ENCODE measurements at places on chromosomes 7 and 10.
A peak's percentile ranks its signal among the peaks of the same experiment; 100 is the strongest.

DNA sequence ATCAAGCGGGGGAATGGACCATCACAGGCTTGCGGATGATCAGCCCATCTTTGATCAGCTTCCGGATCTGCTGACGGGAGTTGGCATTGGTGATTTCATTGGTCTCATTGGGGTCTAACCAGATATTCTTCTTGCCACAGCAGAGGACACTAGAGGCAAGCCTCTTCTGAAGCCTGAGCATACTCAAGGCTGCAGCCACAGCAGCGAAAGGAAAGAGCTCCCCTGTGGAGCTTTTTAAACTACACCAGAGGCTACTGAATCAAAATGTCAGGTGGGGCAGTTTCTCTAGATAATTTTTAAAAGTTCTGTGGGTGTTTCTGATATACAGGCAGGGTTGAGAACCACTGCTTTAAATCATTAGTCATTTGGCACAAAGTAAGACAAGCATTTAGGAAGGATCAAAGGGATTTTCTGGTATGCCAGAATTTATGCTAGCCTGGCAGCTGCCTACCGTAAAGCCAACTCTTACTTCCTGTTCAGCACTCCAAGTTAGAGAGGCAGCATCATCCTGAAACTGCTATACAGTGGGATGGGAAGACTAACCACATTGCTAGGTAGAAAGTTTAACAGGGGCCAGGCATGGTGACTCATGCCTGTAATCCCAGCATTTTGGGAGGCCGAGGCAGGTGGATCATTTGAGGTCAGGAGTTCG is 7.0 kb downstream of the NAPEPLD start:
- DNase-seq = no peak

DNA sequence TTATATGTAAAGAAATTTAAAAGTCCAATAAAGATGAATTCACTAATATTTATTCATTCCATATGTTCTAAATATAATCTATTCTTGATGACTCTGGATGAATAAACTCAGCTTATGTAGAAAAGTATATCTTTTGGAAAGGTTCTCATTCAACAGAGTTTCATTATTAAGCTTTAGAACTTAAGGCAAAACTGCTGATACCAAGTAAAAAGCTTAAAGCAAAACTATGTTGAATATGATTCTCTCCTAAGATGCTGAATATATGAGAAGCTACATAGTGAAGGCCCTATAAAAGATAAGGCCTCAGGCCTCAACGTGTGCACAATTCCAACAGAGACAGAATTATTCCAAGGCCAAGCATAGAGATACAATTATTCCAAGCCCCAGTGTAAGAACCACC is 30.8 kb downstream of the ZNF800 start:
- no peak for DNase-seq

DNA sequence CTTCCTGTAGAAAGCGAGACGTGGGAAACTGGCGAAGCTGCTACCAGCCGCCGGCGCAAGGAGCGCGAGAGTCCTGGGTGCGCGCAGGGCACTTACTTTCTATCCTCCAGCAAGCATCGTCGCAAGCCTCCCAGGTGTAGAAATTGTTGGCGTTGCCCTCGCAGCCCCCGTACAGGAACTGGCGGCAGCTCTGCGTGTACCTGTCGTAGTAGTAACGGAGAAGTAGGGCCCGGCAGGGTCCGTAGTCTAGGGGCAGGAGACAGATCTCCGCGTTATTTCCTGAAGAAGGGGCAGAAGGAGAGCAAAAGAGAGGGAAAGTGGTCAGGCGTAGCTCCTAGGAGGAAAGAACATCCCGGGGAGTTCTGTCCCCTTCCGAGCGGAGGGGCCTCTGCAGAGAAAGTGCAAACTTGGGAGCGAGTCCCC is 501 bp downstream of the TFPI2 start:
- peak; percentile 32 for DNase-seq

DNA sequence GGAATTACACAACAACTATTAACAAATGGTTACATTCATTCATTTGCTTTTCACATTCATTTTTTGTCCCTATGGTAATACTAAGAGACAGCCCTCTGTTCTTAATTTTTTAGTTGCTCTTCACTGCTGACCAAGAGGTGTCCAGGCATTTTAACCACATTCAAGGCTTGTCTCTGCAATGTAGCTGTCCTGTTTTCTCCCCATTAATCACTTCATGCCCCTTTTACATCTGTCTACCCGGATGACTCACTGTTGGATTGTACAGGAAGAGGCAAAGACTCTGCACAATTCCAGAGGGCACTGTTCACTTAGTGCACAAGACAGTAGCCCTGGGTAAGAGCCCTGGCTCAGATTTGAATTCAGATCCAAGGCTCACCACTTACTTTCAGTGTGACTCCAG is 168.5 kb downstream of the NOC3L start:
- DNase-seq = no peak

DNA sequence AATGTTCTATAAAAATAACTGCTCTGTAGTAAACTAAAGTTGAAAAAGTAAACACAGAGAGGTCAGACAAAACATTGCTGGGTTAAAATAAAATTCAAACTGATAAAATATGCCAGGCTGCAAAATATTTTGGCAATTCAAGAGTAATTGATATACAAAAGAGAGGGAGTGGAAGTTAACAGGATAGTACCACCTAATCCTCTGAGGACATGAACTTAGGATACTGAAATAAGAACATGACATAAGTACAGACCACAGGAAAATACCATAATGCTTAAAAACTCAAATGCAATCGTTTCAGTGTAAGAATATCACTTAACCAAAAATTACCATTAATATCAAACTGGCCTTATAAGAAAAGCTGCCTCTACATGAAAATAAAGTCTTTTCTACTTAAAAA is 37.6 kb upstream of the GPR22 start:
- DNase-seq = no peak

- no peak for DNase-seq
Observed at GRCh38 chr10:132470410-132471124, 67.0 kb upstream of the INPP5A start.

GRCh38 chr7:7321681-7322080 is 139.3 kb downstream of the C1GALT1 start:
- no peak for DNase-seq

- no peak for DNase-seq
Observed at GRCh38 chr7:134777908-134778580, 1.4 kb upstream of the CALD1 start.

DNA sequence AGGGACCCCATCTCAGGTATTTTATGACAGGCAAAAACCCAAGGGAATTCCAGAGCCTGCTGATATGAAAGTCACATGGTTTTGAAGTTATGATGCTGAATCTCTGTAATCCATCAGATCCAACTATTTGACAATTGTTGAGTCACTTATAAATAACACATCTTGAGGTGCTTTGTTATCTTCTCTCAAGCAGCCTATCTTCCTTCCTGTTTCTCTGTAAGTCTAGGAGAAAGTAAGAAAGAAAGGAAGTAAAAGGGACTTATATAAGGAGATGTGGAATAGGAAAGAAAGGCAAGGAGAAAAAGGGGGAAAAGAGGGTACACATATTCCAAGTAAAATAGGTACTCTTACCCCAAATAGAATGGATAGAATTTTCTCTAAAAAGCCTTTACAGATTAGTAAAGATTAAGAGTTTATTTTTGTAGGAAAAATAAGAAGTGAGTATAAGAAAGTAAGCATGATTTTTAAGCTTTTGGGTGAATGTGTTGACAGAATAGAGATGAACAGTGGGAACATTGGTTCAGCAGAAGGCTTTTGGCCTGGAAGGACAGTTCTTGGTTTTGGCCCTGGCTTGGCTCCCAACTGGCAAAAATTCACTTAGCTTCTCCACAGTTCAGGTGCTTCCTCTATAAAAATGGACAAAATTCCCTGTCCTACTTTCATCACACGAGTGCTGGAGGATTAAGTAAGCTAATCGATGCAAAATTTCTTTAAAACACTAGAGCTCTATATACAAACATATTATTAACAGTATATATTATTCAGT is 39.6 kb upstream of the ANK3 start:
- DNase-seq = no peak

- no peak for DNase-seq
Observed at GRCh38 chr10:127449490-127449889, 99.6 kb upstream of the NPS start.

DNA sequence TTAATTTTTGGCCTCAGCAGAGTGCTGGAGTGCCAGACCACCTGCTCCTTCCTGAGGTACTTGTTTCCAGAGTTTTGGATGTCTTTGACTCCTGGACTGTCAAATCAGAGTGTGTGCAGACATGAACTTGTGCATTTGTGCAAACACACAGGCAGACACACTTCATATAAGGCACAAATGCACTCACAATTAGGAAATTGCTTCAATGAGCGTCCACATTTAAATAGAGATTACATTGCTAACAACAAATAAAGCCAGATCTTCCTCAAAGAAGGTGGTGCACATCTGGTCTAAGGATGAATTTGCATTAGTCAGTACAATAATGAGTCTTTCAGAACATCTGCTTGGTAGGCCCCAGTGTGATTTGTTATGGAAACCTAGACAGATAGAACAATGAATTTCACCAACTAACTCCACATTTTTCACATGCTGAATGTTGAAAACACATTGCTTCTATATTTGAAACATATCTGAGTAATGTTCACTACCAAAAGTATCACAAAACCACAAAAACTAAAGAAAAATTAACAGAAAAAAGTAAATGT is 266.7 kb upstream of the INHBA start:
- no peak for DNase-seq

GRCh38 chr10:7449063-7449695 is 38.3 kb upstream of the SFMBT2 start:
- DNase-seq = no peak
